Esophagus muscularis mucosa (tissue), 4 donors: ENCODE measurements at places on chromosomes 7 and 10. TPM values are rescaled to one million over a fixed set of nuclear protein-coding genes. Genes with fewer than 3 reads are reported as not detected.

DNA sequence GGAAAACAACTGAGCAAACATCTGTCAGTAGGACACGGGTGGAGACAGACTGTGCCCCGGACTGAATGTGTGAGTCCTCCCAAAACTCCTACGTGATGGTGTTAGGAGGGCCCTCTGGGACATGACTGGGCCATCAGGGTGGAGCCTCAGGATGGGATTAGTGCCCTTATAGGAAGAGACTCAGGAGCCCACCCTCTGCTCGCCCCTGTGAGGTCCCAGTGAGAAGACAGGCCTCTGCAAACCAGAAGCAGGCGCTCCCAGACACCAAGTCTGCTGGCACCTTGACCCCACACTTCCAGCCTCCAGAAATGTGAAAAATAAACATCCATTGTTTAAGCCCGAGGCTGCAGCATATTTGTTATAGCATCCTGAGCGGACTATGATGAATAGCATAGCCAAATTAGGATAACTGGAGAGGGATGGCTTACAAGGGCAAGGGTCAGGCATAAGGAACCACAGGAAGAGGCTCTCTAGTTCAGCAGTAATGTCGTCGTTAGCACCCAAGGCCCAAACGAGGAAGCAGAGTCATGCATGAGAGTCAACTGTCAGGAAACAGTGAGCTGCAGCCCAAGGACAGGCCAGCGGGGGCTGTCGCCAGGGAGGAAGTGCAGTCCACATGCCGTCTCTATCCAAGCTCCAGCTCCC, 50.6 kb downstream of the PTPRN2 start:
- no peaks in the 10 kb centered on the region for H3K36me3 ChIP-seq
- H3K4me1 ChIP-seq = no peaks in the 10 kb centered on the region
- DNase-seq = no peak
- no peaks in the 10 kb centered on the region for H3K27me3 ChIP-seq
- no peak overlapping the region for H3K27ac ChIP-seq

DNA sequence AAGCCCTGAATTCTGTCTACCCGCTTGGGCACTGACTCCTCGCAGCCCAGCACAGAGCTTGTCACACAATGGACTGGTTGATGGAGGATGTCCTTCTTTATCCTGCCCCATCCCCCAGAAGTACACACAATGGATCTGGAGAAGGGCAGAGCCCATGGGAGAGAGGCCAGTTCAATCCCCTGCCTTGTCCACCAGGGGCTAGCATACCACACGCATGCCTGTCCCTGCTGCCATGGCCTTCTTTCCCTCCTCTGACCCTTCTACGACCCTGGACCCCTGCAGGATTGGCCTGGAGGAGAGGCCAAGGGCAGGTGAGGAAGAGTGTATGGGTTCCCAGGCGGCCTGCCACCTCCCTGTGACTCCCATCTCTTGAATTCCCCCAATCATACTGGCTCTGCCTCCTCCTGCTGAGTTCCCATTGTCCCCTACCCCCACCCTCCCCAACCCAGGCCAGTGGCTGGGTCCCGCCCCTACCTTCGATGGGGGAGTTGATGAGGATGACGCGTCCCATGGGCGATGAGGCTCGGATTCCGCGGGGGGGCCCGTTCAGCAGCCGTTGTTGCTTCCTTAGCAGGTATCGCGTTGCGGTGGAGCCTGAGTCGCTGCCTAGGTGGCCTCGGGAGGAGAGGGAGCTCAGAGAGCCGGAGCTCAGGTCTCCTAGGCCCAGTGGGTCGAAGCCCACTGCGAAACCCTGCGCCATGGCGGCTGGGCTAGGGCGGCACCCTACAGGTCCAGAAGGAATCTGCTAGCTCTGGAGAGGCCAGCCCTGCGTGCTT, 1.2 kb downstream of the PDZD7 start:
- peaks cover 4% of the 10 kb centered on the region for H3K36me3 ChIP-seq
- peaks cover 31% of the 10 kb centered on the region for H3K4me1 ChIP-seq
- H3K4me3 ChIP-seq = no peak overlapping the region
- no peaks in the 10 kb centered on the region for H3K27me3 ChIP-seq
- no peak overlapping the region for H3K27ac ChIP-seq

The EFCAB10 gene
- total RNA-seq = not detected

The CALY gene
- 3.6 TPM for total RNA-seq

GRCh38 chr10:110495731-110496552, 1.8 kb upstream of the DUSP5 start:
- H3K4me1 ChIP-seq = peaks cover 45% of the 10 kb centered on the region
- no peak for DNase-seq
- H3K36me3 ChIP-seq = no peaks in the 10 kb centered on the region

GRCh38 chr10:75630746-75631145, 199.3 kb downstream of the LRMDA start:
- no peak overlapping the region for H3K27ac ChIP-seq
- H3K4me3 ChIP-seq = no peak overlapping the region
- H3K36me3 ChIP-seq = no peaks in the 10 kb centered on the region
- DNase-seq = no peak

GRCh38 chr10:11705722-11706121, 36.5 kb upstream of the ECHDC3 start:
- no peak overlapping the region for H3K27ac ChIP-seq
- H3K4me1 ChIP-seq = no peaks in the 10 kb centered on the region
- H3K4me3 ChIP-seq = no peak overlapping the region
- DNase-seq = no peak
- no peaks in the 10 kb centered on the region for H3K36me3 ChIP-seq
